Transverse colon (tissue), 4 donors: ENCODE measurements at places on chromosomes 12 and 14.
A peak's percentile ranks its signal among the peaks of the same experiment; 100 is the strongest.

GRCh38 chr14:70814466-70814865, 5.2 kb upstream of the MAP3K9 start:
- no peak for DNase-seq

- no peak for DNase-seq
Measured at GRCh38 chr14:50381008-50381407, 15.7 kb downstream of the CDKL1 start.

- DNase-seq = peak; percentile 52
Measured at GRCh38 chr12:50222275-50222783, 55.2 kb upstream of the CERS5 start.

- DNase-seq = peak; percentile 19
Measured at GRCh38 chr14:98198385-98198784, 1073.6 kb downstream of the BCL11B start.

DNA sequence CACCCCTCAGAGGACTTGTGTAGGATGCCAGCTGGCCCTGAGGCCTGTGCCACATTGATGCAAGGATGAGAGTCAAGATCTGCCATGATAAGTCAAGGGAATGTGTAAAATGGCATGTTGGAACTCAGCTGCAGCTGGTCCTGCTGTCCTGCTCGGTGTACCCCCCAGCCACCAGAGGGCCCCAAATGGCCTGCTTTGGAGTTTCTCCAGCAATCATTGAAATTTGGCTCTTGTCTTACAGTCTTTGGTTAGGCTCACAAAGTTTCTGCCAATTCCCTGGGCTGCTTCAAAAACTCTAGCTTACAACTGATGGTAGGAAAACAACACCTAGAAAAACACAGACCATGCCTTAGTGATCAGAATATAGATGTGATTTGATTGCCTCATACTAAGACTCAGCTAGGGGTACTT, 76.8 kb downstream of the HSD17B6 start:
- peak; percentile 47 for DNase-seq

DNA sequence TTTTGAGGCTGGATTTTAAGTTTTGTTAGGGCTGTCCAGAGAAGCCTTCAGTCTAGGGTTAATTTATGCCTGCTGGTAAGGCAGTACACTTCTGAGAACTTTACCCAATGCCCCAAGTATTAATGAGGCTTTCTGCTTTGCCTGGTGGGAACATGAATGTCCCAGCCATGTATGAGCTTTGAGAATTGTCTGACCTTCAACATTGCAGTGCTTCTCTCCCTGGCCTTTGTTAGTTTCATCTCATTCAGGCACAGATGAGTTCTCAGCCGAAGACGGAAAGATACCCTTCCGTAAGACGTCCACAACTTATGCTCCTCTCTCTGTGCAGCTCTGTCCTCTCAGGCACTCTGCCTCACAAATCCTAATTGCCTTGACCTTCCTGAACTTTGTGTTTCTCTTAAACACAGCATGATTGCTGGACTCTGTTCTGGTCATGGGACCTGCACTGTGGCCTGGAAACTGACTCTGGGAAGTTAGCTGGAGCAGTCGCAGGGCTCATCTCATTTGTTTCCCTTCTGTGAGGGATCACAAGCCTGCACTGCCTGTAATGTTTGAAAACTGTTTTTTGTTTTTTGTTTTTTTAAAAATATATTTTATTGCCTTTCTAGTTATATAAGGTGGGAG, 15.7 kb downstream of the CHPT1 start:
- DNase-seq = peak; percentile 56

GRCh38 chr14:87879389-87879788, 113.6 kb downstream of the GALC start:
- no peak for DNase-seq
